ENCODE measurements at places on chromosomes 12 and 14.

GRCh38 chr12:78697817-78698415 is 166.7 kb upstream of the SYT1 start:
- DNase-seq: no peak

DNA sequence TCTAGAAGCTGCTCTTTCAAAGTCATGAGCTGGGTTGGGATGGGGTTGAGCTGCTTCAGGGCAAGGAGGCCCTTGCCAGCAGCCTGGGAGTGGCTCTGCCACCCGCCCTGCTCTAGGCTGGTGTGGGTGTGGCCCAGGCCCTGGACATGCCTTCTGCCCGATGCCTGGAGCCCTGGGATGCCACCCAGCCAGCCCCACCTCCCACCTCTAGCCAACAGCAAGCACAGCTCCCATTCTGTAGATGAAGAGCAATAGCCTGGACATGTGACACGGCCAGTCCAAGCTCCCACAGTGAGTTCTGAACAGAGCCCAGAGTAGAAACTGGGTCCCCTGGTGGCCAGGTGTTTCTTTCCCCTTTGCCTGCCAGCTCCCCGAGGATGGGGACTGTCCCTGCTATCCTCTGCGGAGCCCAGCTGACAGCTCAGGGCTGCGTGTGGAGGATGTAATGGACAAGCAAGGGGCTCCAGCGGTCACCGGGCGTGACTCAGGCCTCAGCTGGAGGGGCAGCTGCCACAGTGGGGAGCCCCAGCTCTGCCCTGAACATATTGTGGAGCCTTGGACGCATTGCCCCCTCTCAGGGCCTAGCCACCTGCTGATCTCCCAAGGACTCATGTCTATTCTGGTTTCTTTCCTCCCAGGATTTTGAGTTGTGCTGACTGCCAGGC is 165.2 kb downstream of the TSPAN9 start:
- no peak for DNase-seq

DNA sequence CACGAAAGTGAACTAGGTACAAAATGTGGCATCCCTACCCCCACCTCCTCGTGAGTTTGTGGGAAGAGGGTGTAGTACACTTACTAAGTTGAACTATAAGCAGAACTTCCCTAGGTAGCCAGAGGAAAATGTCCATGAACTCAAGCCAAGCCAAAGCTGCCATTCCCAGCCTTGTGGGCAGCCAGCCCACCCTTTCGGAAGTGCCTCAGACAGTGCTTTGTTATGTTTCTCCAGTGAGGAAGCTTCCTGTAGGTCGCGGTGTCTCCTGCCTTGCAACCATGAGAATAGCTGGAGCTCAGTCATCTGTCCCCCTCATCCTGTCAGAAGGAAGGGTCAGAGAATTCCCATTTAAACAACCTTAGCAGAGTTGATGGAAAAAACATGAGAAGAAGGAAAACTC is 266.9 kb downstream of the DUSP6 start:
- no peak for DNase-seq

DNA sequence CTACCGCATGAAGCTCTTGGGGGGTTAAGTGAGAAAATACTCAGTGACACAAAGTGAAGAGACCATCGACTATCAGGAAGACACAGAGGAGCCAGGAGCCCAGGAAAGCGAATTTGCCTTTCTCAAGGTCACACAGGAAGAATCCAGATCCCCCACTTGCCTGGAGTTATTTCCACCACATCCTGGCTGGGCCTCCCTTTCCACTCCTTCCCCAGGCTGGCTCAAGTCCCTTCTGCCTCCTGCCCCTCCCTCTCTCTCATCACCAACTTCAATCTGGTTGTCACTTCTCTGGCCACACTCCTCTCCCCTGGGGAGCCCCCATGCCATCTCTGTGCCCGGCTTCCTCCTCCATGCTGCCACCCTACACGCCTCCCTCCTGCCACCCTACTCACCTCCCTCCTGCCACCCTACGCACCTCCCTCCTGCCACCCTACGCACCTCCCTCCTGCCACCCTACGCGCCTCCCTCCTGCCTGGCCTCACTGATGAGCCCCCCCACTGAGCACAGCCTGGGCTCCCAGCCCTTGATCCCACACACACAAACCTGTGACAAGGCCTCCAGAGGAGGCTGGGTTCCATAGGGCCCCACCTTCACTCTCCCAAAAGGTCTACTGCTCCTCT is 6.3 kb downstream of the SCNN1A start:
- no peak for DNase-seq

DNA sequence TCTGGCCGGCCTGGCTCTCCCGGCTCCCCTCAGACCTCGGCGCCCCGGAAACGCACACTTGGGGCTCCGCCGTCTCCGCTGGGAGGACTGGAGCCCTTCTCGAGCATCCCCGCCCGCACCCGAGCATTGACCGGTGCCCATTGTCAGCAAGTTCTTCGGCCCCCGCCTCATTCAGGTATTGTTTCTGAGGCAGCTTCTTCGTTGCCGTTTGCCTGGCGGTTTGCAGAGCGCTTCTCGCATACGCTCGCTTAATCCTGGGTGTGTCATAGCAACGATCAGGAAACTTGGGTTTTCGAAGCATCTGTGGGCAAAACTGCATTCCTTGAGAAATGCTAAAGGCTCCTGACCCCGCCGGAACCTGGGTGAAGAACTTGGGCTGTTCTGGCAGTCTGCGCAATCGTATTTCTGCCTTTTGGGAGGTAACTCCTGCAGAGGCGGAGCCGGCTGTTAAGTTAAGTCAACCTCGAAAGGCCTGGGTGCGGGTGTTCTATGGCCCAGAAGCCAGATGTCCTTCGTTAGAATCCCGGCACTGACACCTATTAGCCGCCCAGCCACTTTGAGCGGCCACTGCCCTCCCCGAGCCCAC is 518 bp downstream of the GSKIP start:
- DNase-seq: no peak

GRCh38 chr12:67589078-67589477 is 59.5 kb upstream of the DYRK2 start:
- no peak for DNase-seq

- no peak for DNase-seq
Measured at GRCh38 chr12:109962398-109962797, 33.8 kb downstream of the GIT2 start.

DNA sequence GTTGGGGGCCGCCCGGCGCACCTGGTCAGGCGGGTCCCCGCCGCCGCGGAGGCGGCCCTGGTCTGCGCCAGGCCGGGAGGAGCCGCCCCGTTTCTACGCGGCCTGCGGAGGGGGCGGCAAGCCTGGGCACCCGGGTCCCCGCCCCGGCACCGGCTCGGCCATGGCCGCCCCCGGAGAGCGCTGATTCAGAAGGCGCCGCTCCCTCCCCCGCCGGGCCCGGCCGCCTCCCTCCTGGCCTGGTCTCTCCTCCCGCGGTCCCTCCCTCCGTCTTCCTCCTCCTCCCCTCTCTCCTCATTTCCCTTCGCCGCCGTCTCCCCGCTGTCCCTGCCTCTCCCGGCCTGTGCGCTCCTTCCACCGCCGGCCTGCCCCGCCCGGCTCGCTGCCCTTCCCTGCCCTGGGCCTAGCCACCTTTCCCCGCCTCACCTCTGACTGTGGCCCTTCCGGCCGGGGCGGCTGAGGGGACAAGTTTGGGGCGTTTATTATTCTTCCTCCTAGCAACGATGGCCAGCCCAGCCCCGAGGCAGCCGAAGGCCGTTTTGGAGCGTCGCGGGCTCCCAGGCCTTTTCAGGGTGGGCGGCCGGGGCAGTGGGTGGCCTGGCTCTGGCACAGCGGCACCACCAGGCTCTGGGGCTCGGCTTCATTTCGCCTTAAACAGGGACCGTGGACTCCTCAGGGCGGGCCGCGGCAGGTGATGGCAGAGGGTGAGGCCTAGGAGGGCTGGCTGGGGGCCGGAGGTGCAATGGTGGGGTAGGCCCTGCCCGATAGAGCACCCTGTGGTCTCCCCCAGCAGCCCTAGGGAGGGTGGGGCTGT is 768 bp downstream of the CEP170B start:
- DNase-seq: no peak

DNA sequence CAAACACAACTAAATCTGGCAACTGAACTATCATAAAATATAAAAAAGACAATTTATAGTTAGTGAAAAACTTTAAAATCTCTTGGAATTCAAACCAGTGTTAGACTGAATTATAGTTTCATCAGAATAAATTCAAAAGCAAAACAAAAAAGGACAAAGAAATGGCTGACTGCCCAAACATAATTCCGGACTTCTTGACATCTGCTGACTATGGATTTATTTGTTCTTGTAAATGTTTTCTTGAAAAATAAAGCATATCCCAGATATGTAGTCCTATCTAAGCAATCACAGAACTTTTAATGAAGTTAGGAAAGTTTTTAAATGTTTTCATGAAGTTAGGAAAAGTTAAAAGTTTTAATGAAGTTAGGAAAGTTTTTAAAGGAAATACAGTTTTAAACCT is 45.8 kb upstream of the CNTN1 start:
- DNase-seq: no peak

DNA sequence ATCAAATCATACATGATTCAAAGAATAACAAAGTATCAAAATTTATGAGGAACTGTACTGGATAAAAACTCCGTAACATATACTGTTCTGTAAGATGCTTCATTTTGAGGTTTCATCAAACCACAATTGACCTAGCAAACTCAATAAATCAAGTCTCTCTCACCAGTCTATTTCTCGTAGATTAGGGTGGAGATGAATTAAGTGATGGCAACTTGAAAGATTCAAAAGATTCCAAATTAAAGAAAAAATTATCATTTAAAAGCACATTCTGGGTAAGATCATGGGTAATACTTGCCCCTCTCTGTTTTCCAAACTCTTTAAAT is 74.4 kb downstream of the PAPLN start:
- DNase-seq: no peak

DNA sequence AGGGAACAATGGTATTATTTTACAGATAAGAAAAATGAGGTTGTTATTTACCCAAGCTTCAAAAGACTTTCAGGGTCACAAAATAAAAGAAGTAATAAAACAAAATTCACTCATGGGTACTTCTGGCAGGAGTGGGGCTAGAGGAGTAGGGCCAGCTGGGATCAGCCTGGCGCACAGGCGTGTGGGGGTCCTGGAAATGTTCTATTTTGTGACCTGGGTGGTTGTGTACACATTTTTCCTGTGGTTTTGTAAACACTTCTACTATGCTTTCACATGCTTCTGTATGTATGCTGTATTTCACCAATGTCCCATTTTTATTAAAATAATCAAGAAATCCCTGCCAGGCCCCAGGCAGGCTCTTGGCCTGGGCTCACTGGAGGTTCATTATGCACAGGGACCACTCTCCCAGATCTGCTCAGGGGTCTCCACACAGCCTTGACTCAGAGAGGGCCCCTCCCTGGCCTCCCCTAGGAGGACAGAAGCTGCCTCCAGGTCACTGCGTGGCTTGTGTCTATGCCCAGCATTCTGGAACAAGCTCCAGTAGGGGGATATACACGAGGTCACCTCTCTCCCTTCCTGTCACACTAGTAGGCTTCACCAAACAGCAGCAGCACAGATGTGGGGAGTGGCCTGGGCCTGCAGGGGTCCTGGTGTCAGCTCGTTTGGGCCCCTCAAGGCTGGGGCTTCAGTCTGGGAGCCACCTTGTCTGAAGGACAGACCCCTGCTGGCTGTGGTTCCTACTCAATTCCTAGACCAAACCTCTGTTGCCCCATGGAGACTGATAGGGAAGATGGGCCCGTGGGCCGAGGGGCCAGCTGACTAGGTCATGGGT is 37.8 kb downstream of the ANAPC7 start:
- DNase-seq: no peak

- DNase-seq: no peak
Measured at GRCh38 chr12:93813972-93814821, 137.0 kb downstream of the CRADD start.

DNA sequence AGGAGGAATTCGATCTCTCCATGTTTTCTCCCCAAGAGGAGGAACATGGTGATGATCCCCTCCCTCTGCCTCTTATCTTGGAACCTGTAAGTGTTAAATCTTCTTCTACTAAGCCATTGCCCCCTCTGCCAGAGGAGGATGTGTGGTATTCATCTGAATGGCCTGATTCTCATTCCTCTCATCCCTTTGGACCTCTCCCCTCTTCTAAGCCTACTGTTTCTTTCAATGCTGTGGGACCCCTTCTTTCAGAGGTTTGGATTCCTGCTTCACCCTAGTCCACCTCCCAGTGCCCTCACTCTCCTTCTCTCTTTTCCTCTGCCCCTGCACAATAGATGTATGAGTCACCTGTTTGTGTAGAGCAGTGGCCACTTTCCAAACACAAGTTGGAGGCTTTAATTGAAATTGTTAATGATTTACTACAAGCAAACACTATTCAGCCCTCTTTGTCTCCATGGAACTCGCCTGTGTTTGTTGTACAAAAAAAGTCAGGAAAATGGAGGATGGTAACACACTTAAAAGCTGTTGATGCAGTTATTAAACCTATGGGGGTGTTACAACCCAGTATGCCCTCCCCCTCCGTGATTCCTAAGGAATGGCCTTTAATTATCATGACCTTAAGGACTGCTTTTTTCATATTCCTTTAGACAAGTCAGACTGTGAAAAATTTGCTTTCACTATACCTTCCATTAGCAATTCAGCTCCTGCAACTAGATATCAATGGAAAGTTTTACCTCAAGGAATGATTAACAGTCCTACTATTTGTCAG is 192.1 kb upstream of the ALG10B start:
- DNase-seq: no peak

DNA sequence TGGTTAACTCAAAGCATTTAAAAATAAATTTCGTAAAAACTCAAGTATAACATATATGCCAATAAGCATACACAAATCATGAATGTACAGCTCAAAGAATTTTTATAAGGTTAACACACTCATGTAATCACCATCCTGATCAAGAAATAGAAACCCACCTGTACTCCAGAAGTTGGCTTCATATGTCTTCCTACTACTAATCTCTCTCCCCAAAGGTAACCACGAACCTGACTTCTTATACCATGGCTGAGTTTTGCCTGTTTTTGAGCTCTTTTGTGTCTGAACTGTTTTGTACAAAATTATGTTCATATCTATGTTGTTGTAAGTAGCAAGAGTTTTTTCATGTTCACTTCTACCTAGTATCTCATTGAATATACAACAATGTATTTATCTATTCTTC is 18.7 kb downstream of the DUSP16 start:
- DNase-seq: no peak

DNA sequence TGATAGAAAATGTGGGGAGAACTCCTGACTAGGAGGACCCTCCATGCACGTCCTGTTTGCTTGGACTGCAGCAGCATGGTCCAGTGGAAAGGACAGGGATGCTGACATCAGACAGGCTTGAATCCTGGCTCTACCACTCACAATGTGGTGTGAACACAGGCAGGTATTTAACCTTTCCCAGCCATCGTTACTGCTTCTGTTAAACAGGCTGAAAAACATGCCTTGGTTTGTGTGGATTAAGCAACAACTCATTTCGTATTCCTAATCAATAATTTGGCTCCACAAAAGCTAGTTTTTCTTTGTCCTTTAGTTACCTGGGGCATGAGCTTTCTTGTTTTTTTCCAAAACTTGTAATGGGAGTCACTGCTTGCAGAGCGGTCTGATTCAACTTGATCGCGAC is 41.0 kb downstream of the APPL2 start:
- DNase-seq: no peak

DNA sequence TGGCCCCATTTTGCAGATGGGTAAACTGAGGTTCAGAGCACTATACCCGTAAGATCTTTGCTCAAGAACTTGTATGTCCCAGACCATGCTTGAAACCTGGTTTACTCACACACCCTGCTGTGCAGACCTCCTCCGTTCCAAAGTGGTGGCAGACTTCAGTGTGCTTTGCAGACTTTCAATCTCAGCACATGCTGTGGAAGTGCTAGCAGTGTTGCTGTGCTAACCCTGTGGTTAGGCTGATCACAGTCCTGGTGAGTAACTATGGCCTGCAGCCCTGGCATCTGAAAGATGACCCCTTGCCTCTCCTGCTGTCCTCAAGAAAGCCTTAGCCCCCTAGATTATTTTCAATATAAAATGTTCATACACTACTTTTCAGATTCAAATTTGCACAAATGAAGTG is 450.6 kb downstream of the DPF3 start:
- DNase-seq: no peak
